ENCODE measurements at places on chromosomes 6 and 20. TPM values are rescaled to one million over a fixed set of nuclear protein-coding genes. Genes with fewer than 3 reads are reported as not detected.

- peak; percentile 54 for DNase-seq
Measured at GRCh38 chr6:7615611-7616383, 25.8 kb downstream of the SNRNP48 start.

- DNase-seq: no peak
Measured at GRCh38 chr6:7271205-7271534, 41.8 kb downstream of the SSR1 start.

GRCh38 chr20:22795433-22795832 lies 211.1 kb upstream of the FOXA2 start:
- DNase-seq: no peak

DNA sequence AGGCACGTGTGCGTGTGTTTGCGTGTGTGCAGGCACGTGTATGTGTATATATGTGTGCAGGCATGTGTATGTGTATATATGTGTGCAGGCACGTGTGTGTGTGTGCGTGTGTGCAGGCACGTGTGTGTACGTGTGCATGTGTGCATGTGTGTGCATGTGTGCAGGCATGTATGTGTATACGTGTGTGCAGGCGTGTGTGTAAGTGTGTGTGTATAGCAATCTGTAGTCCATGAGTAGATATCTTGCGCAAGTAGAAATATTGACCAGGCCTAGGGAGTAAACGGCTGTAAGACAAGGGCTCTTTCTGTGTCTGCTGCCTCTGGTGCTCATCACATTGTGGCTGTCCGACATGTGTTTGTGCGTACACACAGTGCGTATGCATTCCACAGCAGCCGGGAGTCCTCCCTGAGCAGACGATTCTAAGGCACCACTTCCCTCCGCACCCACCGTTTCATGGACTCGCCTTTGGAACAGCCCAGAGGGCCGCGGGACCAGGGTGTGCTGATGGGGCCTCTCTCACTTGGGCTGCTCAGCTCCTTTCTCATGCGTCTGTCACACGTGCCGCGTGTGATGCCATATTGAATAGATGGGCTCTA lies 167.6 kb downstream of the ERMARD start:
- DNase-seq: no peak

DNA sequence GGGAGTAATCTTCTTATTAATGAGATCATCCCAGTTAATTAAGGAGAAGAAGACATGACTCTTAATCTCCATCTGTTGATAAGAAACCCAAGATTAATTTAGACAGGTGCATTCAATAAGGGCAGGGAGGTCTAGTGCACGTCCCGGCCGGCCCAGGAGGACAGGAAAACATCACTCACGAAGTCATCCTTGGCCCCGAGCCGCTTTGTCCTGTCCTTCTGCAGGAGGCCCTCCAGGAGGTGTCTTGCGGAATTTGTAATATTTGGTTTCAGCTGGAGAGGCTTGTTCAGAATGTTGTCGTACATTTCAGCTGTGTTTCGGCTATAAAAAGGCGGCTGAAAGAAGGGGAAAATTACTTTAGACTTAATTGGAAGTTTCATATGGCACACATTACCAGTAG lies 118.4 kb upstream of the SLC2A12 start:
- no peak for DNase-seq

DNA sequence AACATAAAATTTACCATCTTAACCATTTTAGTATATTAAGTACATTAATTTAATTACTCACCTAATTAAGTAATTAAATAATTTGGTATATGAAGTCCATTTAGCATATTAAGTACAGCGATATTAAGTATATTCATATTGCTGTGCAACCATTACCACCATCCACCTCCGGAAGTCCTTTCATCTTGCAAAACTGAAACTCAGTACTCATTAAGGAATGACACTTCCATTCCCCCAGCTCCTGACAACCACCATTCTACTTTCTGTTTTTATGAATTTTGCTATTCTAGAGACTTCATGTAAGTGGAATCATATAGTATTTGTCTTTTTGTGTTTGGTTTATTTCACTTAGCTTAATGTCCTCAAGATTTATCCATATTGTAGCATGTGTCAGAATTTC lies 61.1 kb upstream of the GTSF1L start:
- DNase-seq: no peak

Gene SLC17A1
- polyA plus RNA-seq: 0.14 TPM

Gene SERINC3
- 66.6 TPM for polyA plus RNA-seq

Gene MYLK2
- polyA plus RNA-seq: 3.3 TPM

Gene LINC00237
- not detected for polyA plus RNA-seq

Gene NOTCH4
- polyA plus RNA-seq: 35.5 TPM

Gene HEY2
- polyA plus RNA-seq: 2.2 TPM
